ENCODE measurements at places on chromosomes 2 and 18.

- no peak for DNase-seq
These were observed 26.8 kb downstream of the YES1 start for GRCh38 chr18:785242-785641.

- no peak for DNase-seq
These were observed 503.2 kb upstream of the SLC8A1 start for GRCh38 chr2:40955042-40955441.

- no peak for DNase-seq
These were observed 264.4 kb downstream of the AFF3 start for GRCh38 chr2:99877963-99878362.

- DNase-seq: no peak
These were observed 190.8 kb upstream of the PARD3B start for GRCh38 chr2:204354442-204354856.

GRCh38 chr18:26875040-26875654, 9.6 kb upstream of the AQP4 start:
- no peak for DNase-seq

- no peak for DNase-seq
These were observed 27.5 kb downstream of the CDH20 start for GRCh38 chr18:61360404-61361383.

DNA sequence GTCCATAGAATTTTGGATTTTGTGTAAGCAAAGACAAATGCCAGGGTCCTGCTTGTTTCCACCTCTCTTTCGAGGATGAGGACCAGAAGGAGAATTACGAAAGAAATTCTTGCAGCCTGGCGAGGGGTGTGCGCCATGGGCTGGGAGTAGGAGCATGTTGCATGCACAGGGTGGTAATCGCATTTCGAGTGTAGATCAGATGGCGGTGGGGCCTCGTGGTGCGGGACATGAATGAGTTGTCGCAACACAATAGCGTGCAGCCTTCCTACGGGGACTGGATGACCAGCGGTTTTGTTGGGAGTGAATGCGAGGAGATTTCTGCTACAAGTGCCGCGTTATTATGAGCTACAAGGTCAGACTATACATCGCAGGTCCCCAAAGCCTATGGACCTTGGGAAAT, 4.2 kb upstream of the EN1 start:
- DNase-seq: no peak

DNA sequence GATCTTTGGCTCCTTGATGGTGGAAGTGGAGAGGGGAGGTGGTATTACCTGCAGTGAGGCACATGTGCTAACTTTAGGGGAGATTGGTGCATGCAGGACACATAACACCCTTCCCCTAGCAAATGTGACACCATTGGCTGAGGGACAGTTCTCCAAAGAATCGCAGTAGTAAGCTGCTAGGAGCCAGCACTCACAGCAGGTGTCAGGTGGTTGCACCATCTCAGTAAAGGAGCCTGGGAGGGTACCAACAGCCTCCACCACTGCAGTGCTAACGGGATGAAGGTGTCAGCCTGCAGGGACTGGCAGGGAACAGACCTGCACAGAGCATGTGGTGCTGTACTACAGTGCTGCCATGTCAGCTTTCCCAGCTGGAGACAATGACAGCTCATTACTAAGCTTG, 127.3 kb upstream of the PIEZO2 start:
- DNase-seq: no peak

DNA sequence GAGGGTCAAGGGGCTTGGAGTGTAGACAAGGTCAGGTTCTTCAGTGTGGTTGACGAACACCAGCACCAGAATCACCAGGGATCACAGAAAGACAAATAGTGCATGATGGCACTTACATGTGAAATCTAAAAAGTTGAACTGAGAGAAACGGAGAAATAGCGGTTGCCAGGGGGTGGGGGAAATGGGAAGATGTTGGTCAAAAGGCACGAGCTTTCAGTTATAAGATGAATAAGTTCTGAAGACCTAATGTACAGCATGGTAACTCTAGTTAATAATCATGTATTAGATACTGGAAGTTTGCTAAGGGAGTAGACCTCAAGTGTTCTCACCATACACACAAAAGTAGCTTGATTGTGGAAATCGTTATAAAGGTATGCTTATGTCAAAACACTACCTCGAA, 43.7 kb upstream of the DARS1 start:
- DNase-seq: no peak

GRCh38 chr2:6401301-6401700, 464.4 kb downstream of the CMPK2 start:
- no peak for DNase-seq

GRCh38 chr2:67234440-67234839, 162.7 kb upstream of the ETAA1 start:
- DNase-seq: no peak

All from Jurkat, Clone E6-1 (cell line).